ENCODE measurements at places on chromosomes 5 and 9.
A peak's percentile ranks its signal among the peaks of the same experiment; 100 is the strongest.

GRCh38 chr9:97629156-97629555 is 4.0 kb downstream of the TSTD2 start:
- no peak for DNase-seq

DNA sequence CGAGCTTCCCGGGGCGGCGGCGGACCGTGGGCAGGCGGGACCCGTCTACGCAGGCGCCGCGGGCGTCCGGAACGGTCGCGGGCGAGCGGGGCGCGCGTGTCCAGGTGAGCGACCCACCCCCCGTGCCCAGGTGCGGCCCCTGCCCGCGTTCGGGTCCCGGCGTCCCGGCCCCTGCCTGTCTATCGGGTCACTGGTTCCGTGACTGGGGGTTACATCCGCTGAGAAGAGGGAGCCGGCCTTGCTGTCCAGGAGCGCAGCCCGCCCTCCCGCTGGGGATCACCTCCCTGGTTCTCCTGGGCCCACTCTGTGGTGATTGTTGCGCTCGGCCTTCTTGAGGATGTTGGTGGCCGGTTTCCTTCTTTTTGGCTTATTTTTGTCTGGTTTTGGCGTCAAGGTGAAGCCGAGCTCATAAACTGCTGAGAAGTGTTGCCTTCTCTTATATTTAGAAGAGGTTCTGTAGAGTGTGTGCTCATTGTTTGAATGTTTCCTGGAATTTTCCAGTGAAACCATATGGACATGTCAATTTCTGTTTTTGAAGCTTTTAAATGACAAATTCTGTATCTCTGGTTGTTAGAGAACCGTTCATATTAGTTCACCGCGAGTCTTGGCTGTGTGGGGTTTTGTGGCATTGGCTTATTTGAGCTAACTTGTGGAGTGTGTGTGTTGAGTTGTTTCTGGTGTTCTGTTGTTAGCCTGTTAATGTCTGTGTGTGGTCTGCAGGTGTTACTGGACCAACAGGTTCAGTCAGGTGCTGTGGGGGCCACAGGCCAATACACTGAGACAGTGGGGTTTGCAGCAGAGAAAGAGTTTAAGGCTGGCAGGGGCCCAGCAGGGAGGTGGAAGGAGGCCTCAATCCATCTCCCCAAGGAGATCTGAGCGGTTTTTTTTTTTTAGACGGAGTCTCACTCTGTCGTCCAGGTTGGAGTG is 621 bp downstream of the CEP72 start:
- no peak for DNase-seq

- DNase-seq: peak; percentile 98
These were observed 14.7 kb downstream of the ASTN2 start for GRCh38 chr9:117400171-117400570.

DNA sequence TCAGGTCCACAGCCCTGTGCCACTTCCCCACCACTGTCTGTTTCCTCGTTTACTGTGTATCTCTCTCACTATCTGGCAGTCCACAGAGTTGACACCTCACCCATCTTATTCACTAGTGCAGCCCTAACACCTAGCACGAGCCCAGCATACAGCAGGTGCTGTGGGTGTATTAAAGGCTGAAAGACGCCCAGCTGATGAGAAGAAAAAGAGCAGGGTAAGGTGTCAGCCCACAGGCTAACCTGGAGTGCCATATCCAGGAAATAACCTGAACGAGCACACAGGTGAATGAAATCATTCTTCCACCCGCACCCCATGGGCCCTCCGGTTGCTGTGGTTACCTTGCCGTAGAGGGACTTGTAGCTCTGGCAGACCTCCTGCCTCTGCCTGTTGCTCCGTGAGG is 18.6 kb downstream of the ANXA6 start:
- peak; percentile 36 for DNase-seq

- DNase-seq: peak; percentile 71
These were observed 69.6 kb upstream of the SLC30A5 start for GRCh38 chr5:69024241-69024651.

- DNase-seq: no peak
These were observed 10.4 kb upstream of the PDCD1LG2 start for GRCh38 chr9:5499889-5500398.

DNA sequence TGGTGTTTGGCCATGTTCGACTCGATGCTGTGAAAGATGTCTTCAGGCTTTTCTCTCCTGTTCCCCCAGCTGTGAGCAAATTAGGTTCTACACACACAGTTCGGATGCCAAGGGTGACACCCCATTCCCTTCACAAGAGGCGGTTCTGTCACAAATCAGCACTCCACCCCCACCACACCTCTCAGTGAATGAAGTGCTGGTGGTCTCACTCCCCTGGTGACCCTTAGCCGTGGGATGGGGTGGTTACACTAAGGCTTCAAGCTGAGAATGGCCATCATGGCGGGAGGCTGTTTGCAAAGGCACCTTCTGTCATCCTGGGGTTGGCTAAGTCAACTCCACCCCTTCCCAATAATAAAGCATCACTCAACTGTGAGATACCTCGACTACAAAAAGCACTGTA is 26.4 kb downstream of the AMBP start:
- DNase-seq: no peak

DNA sequence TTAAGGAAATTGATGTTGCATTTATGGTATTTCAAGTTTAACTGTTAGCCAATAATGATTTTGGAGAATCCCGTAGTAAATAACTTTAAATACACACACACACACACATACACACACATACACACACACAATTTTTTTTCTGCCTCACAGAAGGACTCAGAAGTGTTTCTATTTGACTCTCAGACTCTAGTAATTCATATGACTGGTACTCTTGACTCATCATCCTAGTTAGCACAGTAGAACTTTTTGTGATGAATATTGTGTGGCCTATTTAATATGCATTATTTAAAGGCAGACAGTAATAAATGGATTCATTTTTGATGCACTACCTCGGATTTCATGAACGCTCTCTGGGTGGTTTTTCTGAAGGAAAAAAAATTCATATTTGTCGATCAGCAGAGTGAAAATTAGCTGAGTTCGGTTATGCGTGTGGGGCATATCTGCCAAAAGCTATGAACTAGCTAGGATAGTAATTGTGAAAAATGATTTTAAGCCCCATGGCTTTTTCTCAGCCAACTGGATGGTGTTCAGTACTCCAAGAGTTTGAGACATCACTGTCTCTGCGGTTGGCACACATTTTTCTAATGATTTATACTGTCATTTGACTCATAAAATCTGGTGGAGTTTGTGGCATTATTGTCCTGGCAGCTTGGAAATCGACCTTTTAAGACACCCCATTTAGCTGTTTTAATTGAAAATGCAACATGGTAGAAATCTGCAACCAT is 102.2 kb downstream of the PCSK5 start:
- no peak for DNase-seq

GRCh38 chr5:66413931-66414330 is 182.3 kb upstream of the MAST4 start:
- DNase-seq: no peak

DNA sequence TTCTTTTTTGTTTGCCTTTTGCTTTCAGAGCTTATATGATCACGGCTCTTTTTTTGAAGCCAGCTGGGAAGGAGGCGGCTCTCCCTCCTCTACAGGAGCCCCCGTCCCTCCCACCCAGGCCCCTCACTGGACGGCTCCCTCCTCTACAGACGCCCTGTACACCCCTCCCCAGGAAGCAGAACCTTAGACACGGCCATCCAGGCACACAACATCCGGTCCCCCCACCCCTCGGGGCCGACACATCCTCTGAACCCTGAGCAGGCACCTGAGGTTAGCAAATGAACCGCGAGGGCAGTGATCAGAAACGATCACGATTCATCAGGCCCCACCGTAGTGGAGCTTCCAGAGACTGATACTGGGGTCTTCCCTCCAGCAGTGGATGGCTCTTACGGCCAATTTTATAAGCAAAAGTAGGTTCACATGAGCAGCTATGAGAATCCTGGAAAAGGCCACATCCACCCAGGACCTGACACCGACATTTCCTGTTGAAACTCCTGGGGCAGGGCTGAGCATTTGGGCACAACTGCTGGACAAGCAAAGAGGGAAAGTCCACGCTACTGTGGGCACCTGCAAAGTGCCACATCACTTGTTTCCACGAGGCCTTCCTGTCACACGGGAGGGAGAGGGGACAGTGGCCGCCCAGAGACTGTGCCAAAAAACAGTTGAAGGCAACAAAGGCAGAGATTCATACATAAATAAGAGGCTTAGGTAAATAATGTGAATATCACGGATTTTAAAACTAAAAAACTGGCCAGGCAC is 78.9 kb downstream of the SEMA4D start:
- DNase-seq: no peak

GRCh38 chr9:130017076-130017475 is 25.9 kb downstream of the FNBP1 start:
- DNase-seq: no peak

GRCh38 chr5:136067422-136067821 is 38.6 kb downstream of the TGFBI start:
- DNase-seq: no peak

DNA sequence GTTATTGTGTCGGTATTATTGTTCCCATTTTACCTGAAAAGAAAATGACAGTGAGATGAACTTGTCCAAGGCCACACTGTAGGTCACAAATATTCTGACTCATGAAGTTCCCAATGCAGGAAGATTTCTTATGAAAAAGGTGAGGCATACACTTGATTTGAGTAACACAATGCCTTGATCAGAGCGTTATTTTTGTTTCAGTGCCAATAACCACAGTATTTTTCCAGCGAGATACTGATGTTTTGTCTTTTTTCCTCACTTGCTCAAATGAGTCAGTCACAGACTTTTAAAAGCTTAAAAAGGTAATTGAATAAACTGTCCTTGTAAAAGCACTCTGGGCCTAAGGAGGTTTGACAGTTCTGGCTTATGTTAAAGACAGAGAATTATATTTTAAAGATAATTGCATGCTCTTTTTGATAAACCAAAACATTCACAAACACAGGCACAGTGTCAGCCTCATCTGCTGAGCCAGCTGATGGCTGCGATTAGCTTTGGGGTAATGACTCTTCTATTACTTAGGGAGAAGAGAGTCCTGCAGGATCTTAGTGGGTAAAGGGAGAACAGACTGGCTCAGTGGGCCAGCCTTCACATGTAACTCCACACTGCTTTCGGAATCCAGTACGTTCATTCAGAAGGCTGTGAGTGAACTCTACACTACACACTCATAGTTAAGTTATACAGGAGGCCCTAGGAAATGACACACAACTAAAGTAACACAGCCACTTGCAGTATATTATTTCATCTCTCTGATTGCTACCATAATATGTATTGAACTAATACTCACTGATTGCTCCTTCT is 165.5 kb upstream of the CD180 start:
- DNase-seq: no peak

- DNase-seq: no peak
These were observed 157.1 kb downstream of the SLCO4C1 start for GRCh38 chr5:102139029-102139428.

GRCh38 chr5:5437227-5438172 is 15.0 kb downstream of the ICE1 start:
- DNase-seq: no peak

GRCh38 chr9:81490605-81491331 is 198.6 kb downstream of the TLE1 start:
- DNase-seq: no peak

- DNase-seq: no peak
These were observed 12.6 kb upstream of the TTC23L start for GRCh38 chr5:34826347-34826746.

Measured in NCI-H748 treated with DMSO at 0.1 percent for 48 hours (cell line).